ENCODE measurements at places on chromosomes 12 and 14.

DNA sequence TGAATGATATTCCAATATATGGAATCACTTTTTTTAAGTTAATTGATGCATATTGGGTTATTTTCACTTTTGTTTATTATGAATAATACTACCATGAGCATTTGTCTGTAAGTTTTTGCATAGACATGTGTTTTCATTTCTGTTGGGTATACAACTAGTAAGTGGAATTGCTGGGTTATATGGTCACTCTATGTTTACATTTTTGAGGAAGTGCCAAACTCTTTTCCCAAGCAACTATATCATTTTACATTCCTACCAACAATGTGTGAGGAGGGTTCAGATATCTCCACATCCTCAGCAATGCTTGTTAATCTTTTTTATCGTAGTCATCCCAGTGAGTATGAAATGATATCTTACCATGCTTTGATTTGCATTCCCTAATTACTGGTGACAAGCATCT, 64.0 kb downstream of the MON2 start:
- DNase-seq: no peak

- DNase-seq: peak; percentile 90
Observed at GRCh38 chr12:7959701-7960121, 23.7 kb upstream of the SLC2A3 start.

DNA sequence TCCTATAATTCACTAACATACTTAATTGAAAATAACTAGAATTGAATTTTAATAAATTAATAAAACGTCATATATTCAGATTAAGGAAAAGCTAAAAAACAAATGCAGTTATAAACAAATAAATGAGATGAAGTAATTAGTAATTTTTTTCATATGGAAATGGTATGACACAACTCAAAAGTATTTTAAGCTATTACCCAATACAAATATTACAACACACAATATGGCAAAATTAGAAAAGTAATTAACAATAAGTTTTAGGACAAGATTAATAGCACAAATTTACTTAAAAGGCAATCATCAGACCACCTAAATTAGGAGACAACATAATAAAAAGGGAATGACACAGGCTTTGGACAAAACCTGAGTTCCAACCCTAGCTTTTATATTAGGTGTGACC, 81.7 kb downstream of the EEA1 start:
- DNase-seq: no peak

DNA sequence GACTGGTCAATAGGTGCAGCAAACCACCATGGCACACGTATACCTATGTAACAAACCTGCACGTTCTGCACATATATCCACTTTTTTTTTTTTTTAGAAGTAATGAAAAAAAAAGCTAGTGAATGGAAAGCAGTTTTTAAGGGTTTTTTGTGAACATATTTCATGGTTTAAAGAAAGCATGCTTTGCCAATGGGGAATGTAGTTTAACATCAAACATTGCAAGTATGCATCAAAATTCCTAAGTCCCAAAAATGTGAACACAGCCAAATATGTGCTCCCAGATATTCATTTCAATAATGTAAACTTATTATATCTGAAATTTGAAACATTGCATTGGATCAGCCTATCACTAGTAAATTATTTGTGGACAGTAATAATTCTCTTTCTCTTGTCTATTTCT, 710.4 kb upstream of the FLRT2 start:
- DNase-seq: no peak

DNA sequence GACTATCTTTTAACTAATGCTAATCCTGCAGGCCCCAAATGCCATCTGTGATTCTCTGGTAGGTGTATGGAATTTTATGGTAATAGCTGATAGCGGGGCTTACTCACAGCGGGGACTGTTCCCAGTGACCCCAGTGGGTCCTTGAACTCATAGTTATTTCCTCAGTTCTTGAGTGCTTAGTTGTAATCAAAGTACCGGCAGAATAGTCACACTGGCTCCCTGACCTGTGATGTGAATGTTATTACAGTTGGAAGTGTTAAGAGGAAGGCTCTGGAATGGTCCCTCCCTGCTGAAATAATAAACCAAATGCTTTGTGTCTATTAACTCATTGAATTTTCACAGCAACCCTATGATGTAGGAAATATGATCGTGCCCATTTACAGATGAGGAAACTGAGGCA, 78.3 kb downstream of the NDUFA12 start:
- DNase-seq: no peak

GRCh38 chr12:46549527-46550265, 177.1 kb upstream of the SLC38A2 start:
- peak; percentile 83 for DNase-seq

Measured in activated CD4-positive, alpha-beta T cell treated with anti-CD3 and anti-CD28 coated beads, Interleukin-2, amount 10 ng/mL, durations not matched to agents 24 days and 14 days (primary cell).